ENCODE measurements at places on chromosomes 16 and 17.

- no peak for DNase-seq
Measured at GRCh38 chr16:69476920-69477443, 52.6 kb downstream of the CYB5B start.

GRCh38 chr17:5533486-5534315 is 47.3 kb downstream of the MIS12 start:
- no peak for DNase-seq

DNA sequence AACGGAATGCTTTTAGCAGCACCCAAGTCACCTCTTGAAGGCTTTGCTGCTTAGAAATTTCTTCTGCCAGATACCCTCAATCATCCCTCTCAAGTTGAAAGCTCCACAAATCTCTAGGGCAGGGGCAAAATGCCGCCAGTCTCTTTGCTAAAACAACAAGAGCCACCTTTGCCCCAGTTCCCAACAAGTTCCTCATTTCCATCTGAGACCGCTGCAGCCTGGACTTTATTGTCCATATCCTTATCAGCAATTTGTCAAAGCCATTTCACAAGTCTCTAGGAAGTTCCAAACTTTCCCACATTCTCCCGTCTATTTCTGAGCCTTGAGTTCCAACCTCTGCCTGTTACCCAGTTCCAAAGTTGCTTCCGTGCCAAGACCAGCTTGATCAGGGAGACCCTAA is 27.4 kb downstream of the TMC6 start:
- DNase-seq: no peak

- no peak for DNase-seq
Measured at GRCh38 chr16:19153876-19154275, 14.2 kb upstream of the SYT17 start.

- peak; percentile 1 for DNase-seq
Measured at GRCh38 chr17:37710344-37710886, 34.4 kb downstream of the HNF1B start.

Data from midbrain (tissue), 1 donor.